ENCODE measurements at places on chromosomes 5 and 9. TPM values are rescaled to one million over a fixed set of nuclear protein-coding genes. Genes with fewer than 3 reads are reported as not detected.

DNA sequence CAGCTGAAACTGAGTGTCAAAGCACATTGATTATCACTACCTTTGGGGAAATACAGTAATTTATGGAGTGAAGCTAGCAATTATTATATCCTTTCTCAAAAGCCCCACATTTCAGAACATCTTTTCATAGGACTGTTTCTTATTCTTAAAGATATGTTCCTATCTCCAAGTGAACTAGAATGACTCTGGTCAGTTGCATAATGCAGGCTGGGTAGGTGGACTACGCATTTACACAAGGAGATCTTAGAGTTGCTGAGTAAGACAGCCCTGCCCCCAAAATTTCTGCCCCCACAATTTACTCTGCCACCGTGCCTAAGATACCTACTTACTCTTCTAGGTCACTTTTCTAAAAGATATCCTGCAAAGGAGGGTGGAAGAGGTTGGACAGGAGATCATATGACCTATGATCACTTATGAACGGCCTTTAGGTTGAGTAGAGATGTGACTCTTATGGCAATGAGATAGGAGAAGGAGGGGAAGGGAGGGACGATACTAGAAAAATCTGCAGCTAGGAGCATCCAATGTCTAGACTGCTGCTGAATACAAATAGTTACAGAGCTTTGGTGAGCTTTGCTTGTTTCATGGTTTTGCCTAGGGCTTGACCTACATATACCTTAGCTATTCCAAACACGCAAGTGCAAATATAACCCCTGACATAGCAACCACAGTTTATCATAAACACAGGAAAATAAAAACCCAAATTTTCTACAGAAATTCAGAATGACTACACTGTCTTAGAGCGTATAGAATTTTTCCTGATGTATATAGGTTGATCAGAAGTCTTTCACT lies 121.7 kb downstream of the GLIS3 start:
- H3K36me3 ChIP-seq: no peaks in the 10 kb centered on the region
- H3K27ac ChIP-seq: no peak overlapping the region
- H3K4me1 ChIP-seq: no peaks in the 10 kb centered on the region

DNA sequence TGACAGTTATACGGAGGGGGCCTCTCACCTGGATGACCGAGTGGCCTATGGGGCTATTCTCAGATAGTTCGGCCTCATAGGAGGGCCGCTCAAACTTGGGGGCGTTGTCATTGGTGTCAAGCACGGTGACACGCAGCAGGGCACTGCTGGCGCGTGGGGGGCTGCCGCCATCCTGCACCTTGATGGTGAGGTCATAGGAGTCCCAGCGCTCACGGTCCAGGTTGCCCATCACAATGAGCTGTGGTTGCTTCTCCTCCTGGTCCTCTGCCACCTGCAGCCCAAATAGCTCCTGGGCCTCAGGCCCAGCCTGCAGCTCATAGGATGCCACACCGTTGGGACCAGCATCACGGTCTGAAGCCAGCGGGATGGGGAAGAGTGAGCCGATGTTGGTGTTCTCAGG lies 9.7 kb downstream of the PCDH1 start:
- H3K27ac ChIP-seq: peak overlapping the region; percentile 94
- H3K36me3 ChIP-seq: no peaks in the 10 kb centered on the region
- peaks cover 11% of the 10 kb centered on the region for H3K4me1 ChIP-seq

- H3K27me3 ChIP-seq: no peaks in the 10 kb centered on the region
- H3K36me3 ChIP-seq: no peaks in the 10 kb centered on the region
- H3K4me1 ChIP-seq: no peaks in the 10 kb centered on the region
- DNase-seq: no peak
Measured at GRCh38 chr5:93236807-93237421, 344.1 kb downstream of the NR2F1-AS1 start.

DNA sequence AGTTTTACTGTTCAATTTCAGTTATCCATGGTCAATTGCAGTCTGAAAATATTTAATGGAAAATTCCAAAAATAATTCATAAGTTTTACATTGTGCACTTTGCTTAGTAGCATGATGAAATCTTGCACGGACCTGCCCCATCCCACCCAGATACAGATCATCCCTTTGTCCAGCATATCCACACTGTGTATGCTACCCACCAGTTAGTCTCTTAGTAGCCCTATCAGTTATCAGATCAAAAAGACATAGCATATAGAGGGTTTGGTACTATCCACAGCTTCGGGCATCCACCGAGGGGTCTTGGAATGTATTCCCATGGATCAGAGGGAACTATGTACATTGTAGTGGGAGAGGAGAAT lies 97.7 kb downstream of the SLC44A1 start:
- H3K4me3 ChIP-seq: no peak overlapping the region
- no peak for DNase-seq
- no peaks in the 10 kb centered on the region for H3K4me1 ChIP-seq
- H3K36me3 ChIP-seq: no peaks in the 10 kb centered on the region

DNA sequence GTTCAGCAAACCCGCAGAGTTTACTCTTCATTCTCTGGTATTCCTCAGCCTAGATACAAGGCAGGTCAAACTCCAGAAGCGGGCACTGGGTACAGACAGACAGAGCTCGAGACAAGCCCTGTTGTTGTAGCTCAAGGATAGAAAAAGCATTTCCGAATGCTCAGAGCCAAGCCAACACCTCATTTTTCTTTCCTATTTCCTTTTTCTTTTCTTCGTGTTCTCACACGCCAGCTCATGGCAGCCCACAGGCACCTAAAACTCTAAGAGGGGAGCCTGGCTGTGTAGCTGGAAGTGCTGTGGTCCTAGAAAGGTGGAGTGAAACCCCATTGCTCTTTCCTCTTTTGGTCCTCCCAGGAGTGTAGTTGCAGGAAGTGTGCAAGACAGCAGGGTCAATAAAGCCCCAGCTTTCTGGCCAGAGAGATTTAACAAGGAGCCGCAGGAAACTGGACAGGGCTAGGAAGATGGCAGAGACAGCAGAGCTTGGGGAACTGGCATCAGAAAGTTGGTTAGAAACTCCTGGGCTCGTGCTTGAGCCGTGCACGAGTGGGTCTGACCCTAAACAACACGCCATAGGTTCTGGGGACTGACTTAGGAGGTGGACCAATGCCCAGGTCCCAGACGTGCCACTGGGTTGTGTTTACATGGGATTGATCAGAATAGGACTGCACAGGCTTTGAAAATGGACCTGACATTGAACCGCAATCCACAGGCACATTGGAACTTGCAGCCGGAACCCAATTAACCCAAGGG lies 41.6 kb downstream of the ADAMTS2 start:
- no peaks in the 10 kb centered on the region for H3K36me3 ChIP-seq
- H3K27me3 ChIP-seq: no peaks in the 10 kb centered on the region
- H3K27ac ChIP-seq: no peak overlapping the region
- no peak overlapping the region for H3K4me3 ChIP-seq

The NEURL1B gene
- 9.9 TPM for total RNA-seq

DNA sequence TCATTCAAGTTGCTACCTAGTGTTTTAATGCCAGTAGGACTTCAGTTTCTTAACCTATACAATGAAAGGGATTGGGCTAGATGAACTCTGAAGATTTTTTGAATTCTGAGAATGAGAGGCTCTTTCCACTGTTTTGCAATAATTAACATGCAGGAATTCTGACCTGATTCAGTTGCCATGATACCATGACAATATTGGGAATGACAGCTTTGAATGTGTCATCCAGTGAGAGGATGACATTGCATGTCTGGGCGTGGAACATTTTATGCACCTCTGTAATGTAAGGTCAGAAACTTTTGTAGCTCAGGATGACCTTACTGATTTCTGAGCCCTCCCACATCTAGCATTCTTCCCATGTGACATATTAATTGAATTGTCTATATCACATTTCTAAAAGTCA lies 30.6 kb upstream of the SPINK5 start:
- no peak for DNase-seq
- no peak overlapping the region for H3K27ac ChIP-seq
- H3K4me3 ChIP-seq: no peak overlapping the region
- no peaks in the 10 kb centered on the region for H3K4me1 ChIP-seq
- no peaks in the 10 kb centered on the region for H3K27me3 ChIP-seq

- no peaks in the 10 kb centered on the region for H3K27me3 ChIP-seq
- H3K4me1 ChIP-seq: no peaks in the 10 kb centered on the region
- H3K27ac ChIP-seq: no peak overlapping the region
- H3K4me3 ChIP-seq: no peak overlapping the region
- H3K36me3 ChIP-seq: no peaks in the 10 kb centered on the region
Measured at GRCh38 chr5:125914471-125914870, 508.7 kb upstream of the GRAMD2B start.

GRCh38 chr5:37696190-37697021 lies 143.4 kb downstream of the GDNF start:
- DNase-seq: no peak
- H3K27ac ChIP-seq: no peak overlapping the region
- no peaks in the 10 kb centered on the region for H3K36me3 ChIP-seq
- no peaks in the 10 kb centered on the region for H3K4me1 ChIP-seq
- H3K27me3 ChIP-seq: no peaks in the 10 kb centered on the region

- H3K4me3 ChIP-seq: no peak overlapping the region
- H3K27me3 ChIP-seq: peaks cover 6% of the 10 kb centered on the region
- no peak for DNase-seq
- H3K4me1 ChIP-seq: no peaks in the 10 kb centered on the region
Measured at GRCh38 chr5:135058331-135058732, 24.3 kb upstream of the PITX1 start.

The EGFL7 gene
- 138 TPM for total RNA-seq

The ABO gene
- 1.1 TPM for total RNA-seq

DNA sequence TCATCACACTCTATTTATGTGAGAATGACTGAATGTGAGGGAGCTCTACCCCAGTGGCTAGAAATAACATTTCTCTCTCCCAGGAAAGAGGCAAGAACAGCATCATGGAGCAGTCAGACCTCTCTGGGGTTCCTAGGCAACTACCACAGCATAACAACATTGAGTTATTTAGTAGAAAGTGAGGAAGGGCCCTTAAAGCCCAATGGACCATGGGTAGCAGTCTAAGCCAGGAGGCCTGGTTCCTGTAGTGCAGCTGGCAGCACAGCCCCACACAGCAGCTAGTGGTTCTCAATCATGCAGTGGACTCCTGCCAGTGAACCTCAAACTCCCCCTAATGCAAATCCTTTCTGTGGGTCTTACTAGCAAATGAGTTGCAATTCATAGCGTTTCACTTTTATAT lies 55.3 kb downstream of the SPEF2 start:
- no peak overlapping the region for H3K4me3 ChIP-seq
- no peaks in the 10 kb centered on the region for H3K27me3 ChIP-seq
- H3K4me1 ChIP-seq: no peaks in the 10 kb centered on the region

The GLDC gene
- 2.6 TPM for total RNA-seq

The LIX1 gene
- 0.15 TPM for total RNA-seq

GRCh38 chr5:172321593-172321992 lies 38.0 kb upstream of the UBTD2 start:
- no peaks in the 10 kb centered on the region for H3K27me3 ChIP-seq
- H3K4me1 ChIP-seq: no peaks in the 10 kb centered on the region
- DNase-seq: no peak
- H3K36me3 ChIP-seq: no peaks in the 10 kb centered on the region
- no peak overlapping the region for H3K27ac ChIP-seq

The APBA1 gene
- 7.8 TPM for total RNA-seq

The CBY3 gene
- total RNA-seq: not detected

GRCh38 chr9:133109931-133110650 lies 10.9 kb downstream of the RALGDS start:
- H3K27ac ChIP-seq: no peak overlapping the region
- H3K36me3 ChIP-seq: peaks cover 19% of the 10 kb centered on the region
- H3K27me3 ChIP-seq: no peaks in the 10 kb centered on the region
- DNase-seq: no peak
- peaks cover 27% of the 10 kb centered on the region for H3K4me1 ChIP-seq

DNA sequence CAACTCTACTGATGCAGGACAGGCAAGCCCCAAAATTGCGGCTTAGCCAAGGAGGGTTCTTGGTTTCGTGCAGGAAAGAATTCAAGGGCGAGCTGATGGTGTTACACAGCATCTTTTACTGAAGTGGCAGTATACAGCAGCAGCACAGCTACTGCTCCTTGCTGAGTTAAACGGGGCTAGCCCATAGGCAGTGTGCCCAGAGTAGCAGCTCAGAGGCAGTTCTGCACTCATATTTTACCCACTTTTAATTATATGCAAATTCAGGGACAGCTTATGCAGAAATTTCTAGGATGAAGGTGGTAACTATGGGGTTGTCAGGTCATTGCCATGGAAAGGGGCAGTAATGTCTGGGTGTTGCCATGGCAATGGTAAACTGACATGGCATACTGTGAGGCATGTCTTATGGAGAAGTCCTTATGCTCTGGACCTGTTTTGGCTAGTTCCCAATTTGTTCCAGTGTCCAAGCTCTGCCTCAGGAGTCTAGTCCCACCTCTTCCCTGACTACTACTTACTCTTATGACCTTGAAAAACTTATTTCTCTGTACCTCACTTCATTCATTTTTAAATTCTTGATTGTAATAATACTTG lies 2.0 kb upstream of the SPINK9 start:
- no peaks in the 10 kb centered on the region for H3K27me3 ChIP-seq
- no peak overlapping the region for H3K4me3 ChIP-seq
- H3K36me3 ChIP-seq: no peaks in the 10 kb centered on the region
- H3K27ac ChIP-seq: no peak overlapping the region
- DNase-seq: no peak

DNA sequence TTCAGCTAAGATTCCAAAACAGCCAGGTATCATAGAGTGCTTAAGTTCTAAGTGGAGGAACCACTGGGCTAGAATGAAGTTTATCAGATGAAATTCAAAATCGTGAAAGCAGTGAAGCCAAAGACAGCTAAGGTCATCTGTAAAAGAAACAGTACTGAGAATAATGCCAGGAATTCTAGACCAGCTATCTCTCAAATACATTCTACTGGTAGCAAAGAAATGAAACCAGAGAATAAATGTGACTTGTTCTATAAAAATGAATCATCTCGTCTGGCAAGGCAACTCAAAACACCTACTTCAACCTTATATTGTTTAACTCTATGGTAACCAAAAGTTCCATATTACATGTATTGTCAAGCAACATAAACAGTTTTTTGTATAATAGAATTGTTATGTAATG lies 51.3 kb upstream of the RGMB start:
- no peaks in the 10 kb centered on the region for H3K36me3 ChIP-seq
- no peaks in the 10 kb centered on the region for H3K4me1 ChIP-seq
- no peak overlapping the region for H3K27ac ChIP-seq
- no peak overlapping the region for H3K4me3 ChIP-seq

GRCh38 chr9:106961623-106962022 lies 98.7 kb downstream of the ZNF462 start:
- no peaks in the 10 kb centered on the region for H3K4me1 ChIP-seq
- peak overlapping the region; percentile 69 for H3K27ac ChIP-seq
- no peak overlapping the region for H3K4me3 ChIP-seq
- DNase-seq: no peak
- no peaks in the 10 kb centered on the region for H3K27me3 ChIP-seq
- H3K36me3 ChIP-seq: no peaks in the 10 kb centered on the region

The ZNF618 gene
- 11.8 TPM for total RNA-seq

Measured in breast epithelium (tissue), 4 donors.